ENCODE measurements at places on chromosomes 16 and 17.

DNA sequence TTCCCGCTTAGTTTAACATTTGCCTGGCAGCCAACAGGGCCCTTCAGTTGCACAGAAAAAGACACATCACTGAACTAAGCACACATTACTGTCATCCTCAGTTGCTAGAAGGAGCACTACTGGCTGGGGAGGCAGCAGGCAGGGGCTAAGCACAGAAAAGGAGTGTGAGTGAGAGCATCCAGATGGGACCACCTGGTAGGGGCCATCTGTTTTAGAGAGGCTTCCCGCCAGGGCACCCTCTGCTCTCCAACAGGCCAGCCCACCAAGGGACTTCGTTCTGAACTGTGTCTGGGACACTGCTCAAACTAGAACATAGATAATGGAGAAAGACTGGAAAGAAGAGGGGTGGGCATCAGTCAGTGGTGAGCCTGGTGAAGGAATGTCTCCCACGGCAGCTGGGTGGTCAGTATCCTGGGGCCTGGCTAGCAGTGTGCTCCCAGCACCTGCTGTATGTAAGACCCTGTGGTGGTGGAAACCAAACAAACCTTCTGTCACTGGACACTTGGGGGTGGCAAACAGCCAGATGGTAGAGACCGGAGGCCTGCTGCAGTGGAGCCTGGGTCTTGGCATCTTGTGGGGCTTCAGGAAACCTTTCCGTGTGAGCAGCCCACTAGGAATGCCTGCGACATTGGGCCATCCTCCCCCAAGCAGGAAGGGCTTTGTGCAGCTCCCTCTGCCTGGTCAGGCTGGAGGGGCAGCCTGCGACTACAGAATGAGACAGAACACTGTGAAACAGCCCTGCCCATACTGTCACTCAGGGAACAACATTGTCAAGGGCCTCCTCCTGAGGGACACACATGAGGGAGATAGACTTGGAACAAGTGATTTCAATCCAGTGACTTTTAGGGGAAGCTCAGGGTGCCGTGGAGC, 12.8 kb upstream of the RANGRF start:
- DNase-seq = no peak

DNA sequence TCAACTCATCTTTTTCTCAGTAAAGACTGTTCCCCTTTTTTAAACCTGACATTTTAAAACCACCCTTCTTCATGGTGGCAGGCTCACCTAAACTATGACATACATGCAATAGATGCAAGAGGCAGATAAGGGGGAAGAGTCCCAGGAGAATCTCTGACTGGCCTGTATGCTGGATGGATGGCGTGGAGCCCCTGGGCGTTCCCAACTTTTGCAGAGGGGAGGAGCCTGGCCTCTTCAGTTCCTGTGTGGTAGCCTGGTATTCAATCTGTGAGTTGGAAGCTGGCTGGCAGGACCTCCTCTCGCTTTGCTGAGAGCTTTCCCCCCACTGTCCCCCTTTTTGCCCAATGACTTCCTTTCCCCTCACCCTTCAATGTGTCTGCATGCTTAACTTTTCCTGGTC, 217.6 kb upstream of the CA10 start:
- DNase-seq = no peak

DNA sequence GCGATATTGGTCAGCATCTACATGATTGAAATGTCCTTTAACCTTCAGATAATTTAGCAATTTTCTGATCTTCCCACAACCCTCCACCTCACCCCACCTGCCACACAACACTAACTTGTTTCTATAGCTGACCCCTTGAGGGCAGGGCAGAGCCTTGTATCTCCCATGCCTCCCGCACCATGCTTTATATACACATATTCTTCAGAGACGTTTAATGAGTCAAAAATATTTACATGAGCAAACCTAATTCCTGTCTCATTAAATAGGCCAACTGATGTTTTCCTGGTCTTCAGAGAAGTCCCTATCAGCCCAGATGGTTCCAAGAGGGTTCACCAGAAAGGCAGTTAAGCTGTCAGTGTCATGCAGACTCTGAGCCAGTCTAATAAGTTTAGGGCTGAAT, 6.6 kb upstream of the DHRS7C start:
- DNase-seq = no peak

DNA sequence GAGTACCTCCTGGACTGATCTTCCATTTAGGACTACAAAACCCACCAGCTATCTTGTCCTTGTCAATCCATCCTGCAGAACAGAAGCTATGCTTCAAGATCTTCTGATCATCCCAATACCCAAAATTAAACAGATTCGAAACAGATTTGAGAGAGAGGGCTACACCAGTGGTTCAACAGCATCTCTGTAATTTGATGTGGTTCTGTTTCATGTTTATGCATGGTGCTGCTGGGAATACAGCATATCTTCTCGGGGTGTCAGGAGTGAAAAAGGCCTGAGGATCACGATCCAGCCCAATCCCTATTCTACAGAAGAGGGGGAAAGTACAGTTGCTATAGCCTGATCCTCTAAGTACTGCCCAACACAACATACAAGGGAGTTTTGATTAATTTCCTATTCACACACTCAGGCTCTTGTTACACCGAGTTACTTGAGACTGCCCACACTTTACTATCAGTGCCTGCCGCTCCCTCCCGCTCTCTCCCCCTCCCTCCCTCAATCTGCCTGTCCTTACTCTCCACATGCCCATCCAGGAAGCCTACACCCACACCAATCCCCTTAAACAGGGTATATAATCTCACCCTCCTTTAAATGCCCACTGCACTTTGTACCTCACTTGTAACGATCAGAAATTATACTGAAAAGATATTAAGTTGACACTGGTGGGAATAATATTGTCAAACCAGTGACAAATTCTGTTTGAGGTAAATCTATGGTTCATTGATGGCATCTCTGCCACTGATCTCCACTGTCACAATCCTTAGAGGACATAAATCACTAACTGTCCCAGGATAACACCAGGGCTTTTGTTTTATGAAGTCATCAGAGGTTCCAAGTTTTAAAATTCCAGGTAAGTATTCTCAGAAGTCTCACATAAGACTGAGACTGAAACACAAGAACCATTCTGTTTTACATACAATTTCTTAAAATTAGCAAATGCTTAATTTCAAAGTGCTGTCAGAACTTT, 89.3 kb upstream of the PLEKHM1 start:
- no peak for DNase-seq

DNA sequence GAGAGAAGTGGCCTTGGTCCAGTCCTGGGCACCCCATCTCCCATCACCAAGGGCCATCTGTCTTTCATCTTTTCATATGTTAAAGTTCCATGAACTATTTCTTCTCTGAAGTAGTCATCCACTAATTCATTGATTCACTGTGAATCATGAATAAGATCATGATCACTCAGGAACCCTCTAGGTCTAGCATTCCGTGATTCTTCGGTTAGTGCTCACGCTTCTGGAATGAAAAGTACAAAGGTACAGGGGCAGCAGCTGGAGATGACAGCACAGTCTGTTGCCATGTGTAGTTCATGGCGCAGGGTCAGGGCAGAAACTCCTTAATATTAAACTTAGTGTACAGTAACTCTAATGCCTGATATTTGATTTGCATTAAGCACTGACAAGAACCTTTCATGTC, 127.1 kb downstream of the CDH13 start:
- no peak for DNase-seq

DNA sequence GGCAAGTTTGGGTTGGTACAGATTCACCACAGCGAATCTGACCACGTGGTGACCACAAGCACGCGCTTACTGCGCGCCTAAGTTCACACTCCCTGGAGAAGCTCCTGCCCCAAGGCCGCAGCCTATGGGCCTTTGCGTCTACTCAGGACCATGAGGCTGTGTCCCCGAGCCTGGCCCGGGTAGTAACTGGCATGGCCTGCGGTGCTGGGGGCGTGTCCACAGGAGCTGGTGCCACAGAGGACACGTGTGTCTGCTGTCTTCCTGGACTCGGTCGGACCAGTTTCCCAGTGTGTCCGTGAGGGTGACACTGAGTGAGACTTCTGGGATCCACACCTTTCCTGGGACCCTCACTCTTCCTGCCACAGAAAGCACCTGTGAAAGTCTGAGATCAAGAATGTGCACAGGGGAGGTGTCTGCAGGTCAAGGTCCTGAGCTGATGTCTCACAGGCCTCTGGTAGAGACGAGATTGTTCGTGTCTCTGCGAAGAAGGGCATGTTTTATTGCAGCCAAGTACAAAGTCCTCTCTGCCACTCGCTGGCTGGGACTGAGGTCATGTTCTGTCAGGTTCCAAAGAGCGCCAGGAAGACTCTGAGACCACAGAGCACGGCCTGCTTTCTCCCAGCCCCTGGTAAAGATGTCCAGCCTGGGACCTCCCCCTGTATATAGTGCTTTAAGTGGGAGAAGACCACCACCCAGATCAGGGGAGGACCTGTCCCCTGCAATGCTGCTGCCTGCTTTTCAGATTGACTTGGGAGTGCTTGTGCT, 25.2 kb upstream of the CAPN15 start:
- DNase-seq = no peak

DNA sequence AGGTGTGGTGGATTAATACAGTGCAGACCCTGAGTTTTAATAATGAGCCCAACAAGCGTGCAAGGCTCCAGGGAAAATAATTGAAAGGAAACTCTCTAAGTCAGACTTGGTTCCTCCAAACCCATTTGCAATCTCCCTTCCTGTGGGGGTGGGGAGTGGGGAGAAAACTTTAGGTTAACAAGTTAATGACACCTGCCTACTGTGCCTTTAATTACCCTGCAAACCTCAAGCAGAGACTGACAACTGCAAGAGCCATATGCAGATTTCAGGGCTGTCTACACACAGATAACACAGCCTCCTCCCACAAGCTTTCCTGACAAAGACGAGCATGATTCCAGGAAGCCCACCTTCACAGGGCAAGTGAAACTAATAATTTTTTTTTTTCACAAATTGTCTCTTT, 359.3 kb downstream of the HS3ST4 start:
- DNase-seq = no peak

- no peak for DNase-seq
Measured at GRCh38 chr17:80804466-80804865, 187.2 kb upstream of the CHMP6 start.

DNA sequence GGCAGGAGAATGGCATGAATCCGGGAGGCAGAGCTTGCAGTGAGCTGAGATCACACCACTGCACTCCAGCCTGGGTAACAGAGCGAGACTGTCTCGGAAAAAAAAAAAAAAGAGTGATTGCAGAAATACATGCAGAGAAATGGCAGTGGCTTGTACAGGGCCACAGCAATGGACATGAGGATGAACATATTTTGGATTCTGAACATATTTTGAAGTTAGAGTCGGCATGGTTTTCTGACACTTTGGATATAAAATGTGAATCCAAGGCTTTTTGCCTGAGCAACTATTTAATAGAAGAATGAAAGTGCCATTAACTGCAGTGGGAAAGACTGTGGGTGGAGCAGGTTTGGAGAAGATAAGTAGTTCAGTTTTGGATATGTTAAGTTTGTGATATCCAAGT, 35.8 kb downstream of the CPD start:
- no peak for DNase-seq

- no peak for DNase-seq
Measured at GRCh38 chr16:56634715-56635440, 2.4 kb downstream of the MT1M start.

- no peak for DNase-seq
Measured at GRCh38 chr16:16992975-16993765, 477.6 kb downstream of the XYLT1 start.

DNA sequence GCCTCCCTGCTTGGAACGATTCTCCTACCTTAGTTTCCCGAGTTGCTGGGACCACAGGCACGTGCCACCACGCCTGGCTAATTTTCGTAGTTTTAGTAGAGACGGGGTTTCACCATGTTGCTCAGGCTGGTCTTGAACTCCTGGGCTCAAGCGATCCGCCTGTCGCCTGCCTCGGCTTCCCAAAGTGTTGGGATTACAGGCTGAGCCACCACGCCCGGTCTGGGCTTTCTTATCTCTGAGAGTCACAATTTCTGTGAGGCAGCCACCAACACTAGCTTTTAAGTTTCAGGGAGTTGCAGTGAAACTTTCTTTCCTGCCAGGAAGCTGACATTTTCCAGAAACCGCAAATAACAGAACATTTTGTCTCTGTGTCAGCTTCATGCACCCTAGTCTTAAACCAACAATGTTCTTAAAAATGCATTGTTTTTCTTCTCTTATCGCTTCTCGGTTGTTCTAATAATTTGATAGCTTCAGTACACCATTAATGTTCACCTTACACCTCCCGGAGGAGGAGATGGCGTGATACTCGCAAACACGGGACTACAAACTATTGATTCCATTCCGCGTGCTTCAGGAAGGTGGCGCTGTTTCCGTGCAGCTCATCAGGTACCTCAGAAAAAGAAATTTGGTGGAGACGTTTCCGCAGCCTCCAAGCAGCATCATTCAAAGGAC, 7.4 kb upstream of the DHRS7B start:
- DNase-seq = peak; percentile 51

GRCh38 chr17:8189041-8189710, 804 bp downstream of the BORCS6 start:
- no peak for DNase-seq

DNA sequence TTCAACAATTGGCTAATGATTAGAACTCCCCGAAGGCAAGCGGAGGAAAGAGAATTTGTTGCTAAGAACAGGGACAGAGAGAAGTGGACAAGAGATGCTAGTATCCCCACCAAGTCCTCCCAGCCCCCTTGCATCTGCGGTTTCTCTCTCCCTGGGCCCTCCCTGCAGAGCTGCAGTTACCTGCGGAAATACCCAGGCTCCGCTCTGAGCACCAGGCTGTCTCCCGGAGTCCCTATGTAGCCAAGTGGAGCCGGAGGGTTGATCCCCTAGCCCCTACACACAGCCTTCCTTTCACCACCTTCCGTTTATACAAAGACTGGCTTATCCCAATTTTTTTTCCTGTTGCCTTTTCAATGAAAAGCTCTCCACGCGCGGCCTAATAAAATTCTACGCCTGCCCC, 834.4 kb downstream of the KCNJ2 start:
- DNase-seq = no peak

GRCh38 chr16:86205521-86206245, 304.6 kb upstream of the FOXF1 start:
- DNase-seq = no peak

DNA sequence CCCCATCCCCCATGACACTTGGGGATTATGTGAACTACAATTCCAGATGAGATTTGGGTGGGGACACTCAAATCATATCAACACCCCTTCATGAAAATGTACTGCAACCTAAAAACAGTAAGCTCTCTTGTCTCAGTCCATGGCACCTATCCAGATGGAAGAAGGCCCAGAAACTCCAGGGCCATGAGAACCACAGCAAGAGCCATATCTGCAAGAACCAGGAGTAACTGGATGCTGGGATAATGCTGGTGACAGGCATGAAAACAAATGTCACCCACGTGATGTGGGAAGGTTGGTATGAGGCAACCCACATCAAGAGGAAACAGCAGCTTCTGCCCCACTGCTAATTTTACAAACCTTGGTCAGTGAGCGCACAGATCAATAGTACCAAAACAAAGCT, 400.1 kb upstream of the ERCC4 start:
- DNase-seq = no peak

- DNase-seq = no peak
Measured at GRCh38 chr17:65523411-65523810, 38.0 kb downstream of the AXIN2 start.
